Cardiac septum (tissue), 1 donor: ENCODE measurements at places on chromosomes 5 and 9.
A peak's percentile ranks its signal among the peaks of the same experiment; 100 is the strongest.

DNA sequence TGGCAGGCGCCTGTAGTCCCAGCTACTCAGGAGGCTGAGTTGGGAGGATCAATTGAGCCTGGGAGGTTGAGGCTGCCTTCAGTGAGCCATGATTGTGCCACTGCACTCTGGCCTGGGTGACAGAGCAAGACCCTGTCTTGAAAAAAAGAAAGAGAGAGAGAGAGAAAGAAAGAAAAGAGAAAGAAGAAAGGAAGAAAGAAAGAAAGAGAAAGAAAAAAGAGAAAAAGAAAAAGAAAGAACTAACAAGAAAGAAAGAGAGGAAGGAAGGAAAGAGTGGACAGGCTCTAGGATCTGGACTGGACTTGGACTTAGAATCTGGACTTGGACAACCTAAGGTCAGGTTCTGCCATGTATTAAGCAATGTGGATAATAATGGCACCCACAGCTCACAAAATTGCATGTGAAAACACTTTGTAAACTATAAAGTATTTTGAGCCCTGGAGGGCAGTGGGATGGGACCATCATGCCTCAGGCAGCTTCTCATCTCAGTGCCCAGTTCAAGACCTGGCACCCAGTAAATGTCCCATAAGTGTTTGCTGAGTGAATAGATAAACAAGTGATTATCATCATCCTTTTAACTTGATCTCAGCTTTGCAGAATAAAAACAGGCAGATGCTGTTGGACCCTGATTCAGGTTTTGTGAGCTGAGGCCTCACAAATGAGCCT is 12.8 kb upstream of the PHF19 start:
- no peak for DNase-seq

- no peak for DNase-seq
Observed at GRCh38 chr5:133230823-133231578, 179.2 kb downstream of the HSPA4 start.

GRCh38 chr5:55634209-55634805 is 77.8 kb downstream of the SLC38A9 start:
- DNase-seq: no peak

- DNase-seq: no peak
Observed at GRCh38 chr5:168578006-168578405, 1.2 kb downstream of the PANK3 start.

- no peak for DNase-seq
Observed at GRCh38 chr5:158970121-158970520, 129.6 kb downstream of the EBF1 start.

DNA sequence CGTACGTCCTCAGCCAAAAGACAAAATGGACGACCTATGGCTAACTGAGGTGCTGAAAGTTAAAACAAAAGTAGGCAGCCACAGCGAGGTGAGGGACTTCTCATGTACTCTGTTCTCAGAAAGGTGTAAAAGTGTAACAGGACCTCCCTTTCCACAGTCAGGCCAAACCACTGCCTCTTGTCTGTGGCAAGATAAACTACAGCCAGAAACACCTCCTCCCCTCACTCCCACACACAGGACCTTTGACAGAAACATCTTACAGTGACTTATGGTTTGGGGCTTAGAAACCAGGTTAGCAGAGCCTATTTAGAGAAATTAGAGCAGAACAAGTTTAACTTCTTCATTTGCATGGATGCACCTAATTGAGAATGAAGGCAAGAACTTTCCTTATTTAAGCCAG is 499.1 kb upstream of the GRIN3A start:
- no peak for DNase-seq

- peak; percentile 86 for DNase-seq
Observed at GRCh38 chr9:136629879-136630661, 32.6 kb upstream of the EGFL7 start.

DNA sequence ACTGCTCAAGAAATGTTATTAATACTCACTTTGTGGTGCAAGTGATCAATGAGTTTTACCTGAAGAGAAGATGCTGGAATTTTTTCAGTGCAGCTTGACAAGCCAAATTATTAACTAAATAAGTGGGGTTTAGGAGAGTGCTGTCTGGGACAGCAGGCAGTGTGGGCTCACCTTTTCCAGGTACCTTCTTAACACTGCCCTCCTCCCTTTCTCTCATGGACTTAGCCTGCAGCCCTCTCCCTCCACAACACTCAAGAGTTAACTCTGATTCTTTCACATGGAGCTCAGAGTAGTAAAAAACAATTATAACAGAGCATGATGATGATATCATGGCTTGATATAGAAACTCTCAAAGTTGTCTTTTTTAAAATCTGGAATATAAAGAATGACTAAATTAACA is 404.8 kb upstream of the SLC30A5 start:
- DNase-seq: no peak

GRCh38 chr5:5464036-5464715 is 41.7 kb downstream of the ICE1 start:
- DNase-seq: no peak

DNA sequence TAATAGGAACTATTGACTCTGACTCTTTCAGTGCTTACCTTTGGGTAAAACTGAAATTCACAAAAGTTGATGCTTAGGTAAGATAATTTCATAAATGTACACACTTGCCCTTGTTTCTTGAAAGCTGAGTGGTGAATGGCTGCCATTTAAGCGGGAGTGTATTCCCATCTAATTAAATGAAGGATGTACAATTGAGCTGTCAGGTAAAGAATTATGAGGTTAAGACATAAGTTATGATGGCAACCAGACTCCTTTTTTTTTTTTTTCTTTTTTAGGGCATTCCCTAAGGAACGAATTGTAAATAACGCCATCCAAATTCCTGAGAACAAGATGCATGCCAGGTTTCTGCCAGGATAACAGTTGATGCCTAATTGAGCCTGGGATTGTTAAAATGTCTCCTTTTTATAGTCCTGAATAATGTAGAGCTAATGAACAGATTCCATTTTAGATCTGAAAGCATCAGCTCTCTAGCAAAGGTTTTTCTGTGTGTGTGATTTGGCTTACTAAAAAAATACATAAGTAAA is 199.7 kb downstream of the ISL1 start:
- no peak for DNase-seq

DNA sequence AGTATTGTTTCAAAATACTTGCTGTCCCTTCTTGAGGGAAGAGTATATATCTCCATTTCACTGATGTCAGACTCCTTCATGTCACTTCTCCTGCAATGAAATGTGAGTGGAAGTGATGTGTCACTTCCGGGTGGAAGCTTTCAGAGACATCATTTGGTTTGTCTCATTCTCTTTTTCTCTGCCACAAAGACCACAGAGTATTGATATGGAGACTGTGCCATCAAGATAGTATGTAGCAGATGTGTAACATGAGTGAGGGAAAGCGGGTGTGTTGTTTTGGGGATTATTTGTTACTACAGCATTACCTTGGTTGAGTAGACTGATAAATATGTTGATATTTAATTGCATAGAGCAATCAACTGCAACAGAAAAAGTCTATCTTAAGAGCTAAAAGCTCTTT is 169.8 kb downstream of the FBXL7 start:
- no peak for DNase-seq

DNA sequence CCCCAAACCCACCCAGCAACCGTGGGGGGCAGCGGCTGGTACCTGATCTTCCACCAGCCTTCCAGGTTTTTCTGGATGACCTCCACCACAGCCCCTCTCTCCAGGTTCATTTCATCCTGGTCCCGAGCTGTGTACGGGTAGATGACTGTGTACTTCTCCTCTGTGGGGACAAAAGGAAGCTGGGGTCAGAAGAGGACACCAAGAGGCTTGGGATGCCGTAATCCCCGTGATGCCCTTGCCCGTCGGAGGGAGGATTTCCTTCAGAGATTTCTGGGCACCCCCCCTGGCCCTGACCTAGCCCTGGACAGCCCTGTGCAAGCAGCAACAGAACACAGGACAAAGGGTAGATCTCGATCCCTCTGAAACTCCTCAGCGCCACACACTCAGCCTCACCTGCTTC is 70.3 kb upstream of the UBTD2 start:
- no peak for DNase-seq

- no peak for DNase-seq
Observed at GRCh38 chr9:114804505-114804904, 1.3 kb downstream of the TNFSF15 start.

DNA sequence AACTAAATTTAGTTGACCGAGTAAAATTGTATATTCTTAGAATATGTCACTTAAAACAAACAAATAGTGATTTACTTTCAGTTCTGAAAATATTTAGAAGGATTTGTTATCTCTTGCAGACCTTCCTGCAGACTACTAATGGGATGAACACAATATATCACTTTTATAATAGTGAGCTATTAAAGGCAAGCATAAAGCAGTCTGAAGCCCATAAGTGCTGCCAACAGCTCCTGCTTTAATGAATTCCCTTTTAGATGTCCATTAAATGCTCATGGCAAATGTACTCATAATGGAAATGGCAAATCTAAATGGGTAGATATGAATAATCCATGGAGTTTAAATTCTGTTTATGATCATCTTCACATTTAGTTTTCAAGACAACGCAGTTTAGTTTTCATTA is 170.2 kb downstream of the RANBP17 start:
- DNase-seq: no peak
